DND-41 (cell line): ENCODE measurements at places on chromosomes 12 and 14.

DNA sequence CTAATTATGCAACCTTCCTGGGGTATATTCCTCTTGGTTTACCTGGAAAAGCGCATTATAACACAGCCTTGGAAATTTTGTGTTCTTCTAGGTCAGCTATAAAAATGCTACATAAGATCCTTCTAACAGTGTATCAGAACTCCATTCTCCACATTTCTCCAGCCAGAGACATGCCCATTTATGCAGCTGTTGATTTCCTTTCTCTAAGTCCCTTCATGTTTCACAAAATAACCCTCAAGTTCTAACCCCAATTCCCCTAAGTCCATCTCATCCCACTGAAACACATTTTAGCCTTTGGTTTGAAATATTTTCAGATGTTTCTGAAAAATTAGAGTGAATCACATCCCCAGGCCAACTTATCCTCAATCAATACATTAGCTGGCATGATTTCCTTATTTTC is 20.9 kb upstream of the HDAC7 start:
- H3K36me3 ChIP-seq = no peaks in the 10 kb centered on the region
- H3K27me3 ChIP-seq = peaks cover 16% of the 10 kb centered on the region

DNA sequence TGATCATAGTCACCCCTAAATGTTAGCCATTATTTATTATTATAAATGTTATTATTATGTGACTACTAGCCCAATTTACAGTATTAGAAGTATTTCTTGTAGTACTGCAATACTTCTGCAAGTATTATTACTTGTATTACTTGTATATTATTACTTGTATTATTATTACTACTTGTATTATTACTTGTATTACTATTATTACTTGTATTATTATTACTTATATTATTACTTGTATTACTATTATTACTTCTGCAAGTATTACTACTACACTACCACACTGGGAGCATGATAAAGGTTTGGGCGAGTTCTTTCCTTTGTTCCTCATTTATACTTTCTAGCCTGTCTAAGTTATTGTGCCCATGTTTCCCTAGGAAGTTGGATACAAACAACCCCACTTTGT is 67.9 kb downstream of the NOS1 start:
- no peak overlapping the region for H3K27ac ChIP-seq
- H3K4me1 ChIP-seq = no peaks in the 10 kb centered on the region
- H3K27me3 ChIP-seq = peaks cover 7% of the 10 kb centered on the region
- no peak overlapping the region for H3K4me3 ChIP-seq
- no peaks in the 10 kb centered on the region for H3K36me3 ChIP-seq

DNA sequence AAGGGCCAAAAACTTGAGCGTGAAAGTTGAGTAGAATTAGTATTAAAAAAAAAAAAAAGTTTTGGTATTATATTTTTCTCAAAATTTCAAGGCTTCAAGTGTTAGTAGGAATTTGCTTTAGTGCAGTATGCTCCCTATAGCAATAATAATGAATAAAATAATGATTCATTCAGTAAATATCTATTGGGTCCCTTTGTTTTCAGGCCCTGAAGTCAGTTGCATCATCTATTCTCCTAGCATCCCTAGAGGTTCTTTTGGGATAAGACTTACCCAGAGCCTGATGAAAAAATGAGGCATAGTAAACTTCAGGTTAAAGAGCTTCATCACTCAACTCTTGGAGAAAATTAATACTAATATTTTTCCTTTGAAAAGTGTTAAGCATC is 1.1 kb downstream of the KMT5A start:
- H3K27ac ChIP-seq = 0 out of 2 replicates have a peak overlapping the region, but pooled peaks have one; percentile 77
- peak overlapping the region; percentile 67 for H3K4me3 ChIP-seq
- peaks cover 51% of the 10 kb centered on the region for H3K4me1 ChIP-seq
- DNase-seq = no peak
- H3K36me3 ChIP-seq = peaks cover 4% of the 10 kb centered on the region; the same call in 1 of the 2 replicates

DNA sequence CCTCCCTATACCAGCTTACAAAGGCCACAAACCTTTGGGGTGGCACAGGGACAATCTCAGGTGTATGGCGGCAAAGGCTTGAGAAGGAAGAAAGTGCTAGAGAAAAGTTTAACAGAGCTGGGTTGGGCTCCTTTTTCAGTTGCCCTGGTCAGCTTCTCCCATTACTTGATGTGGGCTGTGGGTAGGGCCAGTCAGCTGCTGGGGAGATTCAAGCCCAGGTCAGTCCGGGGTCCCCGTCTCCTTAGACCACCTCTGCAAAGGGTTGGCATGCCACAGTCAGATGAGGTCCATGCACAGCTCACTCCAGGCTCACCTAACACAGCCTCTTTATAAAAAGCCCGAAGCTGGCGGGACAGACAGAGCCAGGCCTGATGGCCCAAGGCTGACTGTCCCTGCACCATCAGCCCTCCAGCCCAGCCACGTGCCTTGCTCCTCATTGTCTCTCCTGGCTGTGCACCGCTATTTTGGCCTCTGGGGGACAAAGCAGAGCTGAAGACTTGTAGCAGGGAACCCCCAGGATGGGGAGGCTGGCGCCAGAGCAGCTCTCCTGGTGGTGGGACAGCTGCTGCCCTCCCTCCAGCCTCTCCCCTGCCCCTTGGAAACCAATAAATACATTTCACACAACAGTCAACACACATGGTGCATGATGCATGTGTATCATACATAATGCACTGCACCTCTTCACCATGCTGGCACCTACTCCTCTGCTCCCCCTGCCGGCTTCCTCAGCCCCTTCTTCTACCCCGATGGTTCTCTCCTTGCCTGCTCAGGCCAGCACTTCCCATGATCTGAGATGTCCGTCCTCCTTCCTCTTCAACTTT is 61.7 kb upstream of the DDX11 start:
- no peak overlapping the region for H3K27ac ChIP-seq
- H3K4me1 ChIP-seq = no peaks in the 10 kb centered on the region
- no peaks in the 10 kb centered on the region for H3K36me3 ChIP-seq
- H3K4me3 ChIP-seq = no peak overlapping the region
- H3K27me3 ChIP-seq = no peaks in the 10 kb centered on the region

- no peak for DNase-seq
- H3K4me1 ChIP-seq = no peaks in the 10 kb centered on the region
- H3K27ac ChIP-seq = no peak overlapping the region
- no peak overlapping the region for H3K4me3 ChIP-seq
- no peaks in the 10 kb centered on the region for H3K36me3 ChIP-seq
- no peaks in the 10 kb centered on the region for H3K27me3 ChIP-seq
Observed at GRCh38 chr14:41446008-41446407, 160.7 kb upstream of the LRFN5 start.

- H3K27me3 ChIP-seq = no peaks in the 10 kb centered on the region
- no peak for DNase-seq
- no peak overlapping the region for H3K4me3 ChIP-seq
- no peaks in the 10 kb centered on the region for H3K36me3 ChIP-seq
- no peak overlapping the region for H3K27ac ChIP-seq
- no peaks in the 10 kb centered on the region for H3K4me1 ChIP-seq
Observed at GRCh38 chr14:92516344-92516965, 2.9 kb downstream of the RIN3 start.

DNA sequence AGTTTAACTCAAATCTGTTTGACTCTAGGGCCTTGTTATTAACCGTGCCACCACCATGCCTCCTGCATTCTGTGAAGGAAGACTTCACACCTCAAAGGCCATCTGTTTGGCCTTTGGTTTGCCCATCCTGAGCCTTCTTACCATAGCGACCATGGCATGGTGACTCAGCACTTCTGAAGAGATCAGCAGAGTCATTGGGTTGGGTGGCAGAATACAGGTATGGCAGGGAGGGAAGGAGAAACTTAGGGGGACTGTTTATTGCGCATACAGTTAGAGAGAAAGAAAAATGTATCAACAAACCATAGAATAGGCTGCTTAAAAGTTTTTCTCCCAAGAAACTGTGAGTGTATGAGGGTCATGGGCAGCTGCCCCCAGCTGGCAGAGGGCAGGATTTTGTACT is 49.2 kb downstream of the DAD1 start:
- DNase-seq = no peak
- no peak overlapping the region for H3K27ac ChIP-seq
- H3K4me1 ChIP-seq = no peaks in the 10 kb centered on the region
- peaks cover 46% of the 10 kb centered on the region for H3K27me3 ChIP-seq
- no peaks in the 10 kb centered on the region for H3K36me3 ChIP-seq

DNA sequence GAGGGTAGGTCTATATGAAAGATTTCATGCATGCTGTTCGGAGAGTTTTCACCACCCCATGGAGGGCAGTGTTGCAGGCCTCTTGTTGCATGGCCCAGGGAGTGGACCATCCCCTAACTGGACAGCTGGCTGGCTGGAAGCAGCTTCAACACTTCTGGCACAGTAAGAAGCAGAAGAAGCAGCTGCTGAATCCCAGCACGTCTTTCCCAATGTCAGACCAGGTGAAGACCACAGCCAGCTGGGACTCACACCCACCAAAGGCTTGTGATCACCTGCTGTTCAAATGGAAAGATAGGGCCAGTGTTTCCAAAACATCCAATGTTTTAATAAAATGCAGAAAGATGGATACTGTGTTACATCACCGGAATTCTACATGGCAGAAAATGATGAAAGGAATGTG is 1423.6 kb downstream of the AACS start:
- DNase-seq = no peak
- H3K4me3 ChIP-seq = no peak overlapping the region
- no peaks in the 10 kb centered on the region for H3K4me1 ChIP-seq
- H3K27ac ChIP-seq = no peak overlapping the region
- no peaks in the 10 kb centered on the region for H3K27me3 ChIP-seq

DNA sequence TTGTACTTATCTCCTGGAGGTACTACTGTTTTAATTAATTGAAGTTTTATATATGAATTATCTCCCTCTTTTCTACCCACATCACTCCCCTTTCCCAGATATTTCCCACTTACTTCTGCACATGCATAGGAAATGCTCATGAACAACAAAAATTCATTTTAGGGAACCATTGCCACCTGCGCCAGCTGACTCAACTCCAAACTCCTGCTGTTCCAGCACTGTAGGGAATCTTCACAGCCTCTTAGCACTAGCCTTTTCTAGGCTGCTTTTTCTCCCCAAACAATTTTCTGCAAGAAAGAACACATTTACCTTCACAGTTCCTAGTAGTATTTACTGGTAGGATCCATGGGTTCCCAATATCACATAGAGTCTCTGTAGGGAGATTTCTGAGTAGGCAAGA is 268.4 kb downstream of the LRFN5 start:
- H3K27me3 ChIP-seq = no peaks in the 10 kb centered on the region
- H3K36me3 ChIP-seq = no peaks in the 10 kb centered on the region

DNA sequence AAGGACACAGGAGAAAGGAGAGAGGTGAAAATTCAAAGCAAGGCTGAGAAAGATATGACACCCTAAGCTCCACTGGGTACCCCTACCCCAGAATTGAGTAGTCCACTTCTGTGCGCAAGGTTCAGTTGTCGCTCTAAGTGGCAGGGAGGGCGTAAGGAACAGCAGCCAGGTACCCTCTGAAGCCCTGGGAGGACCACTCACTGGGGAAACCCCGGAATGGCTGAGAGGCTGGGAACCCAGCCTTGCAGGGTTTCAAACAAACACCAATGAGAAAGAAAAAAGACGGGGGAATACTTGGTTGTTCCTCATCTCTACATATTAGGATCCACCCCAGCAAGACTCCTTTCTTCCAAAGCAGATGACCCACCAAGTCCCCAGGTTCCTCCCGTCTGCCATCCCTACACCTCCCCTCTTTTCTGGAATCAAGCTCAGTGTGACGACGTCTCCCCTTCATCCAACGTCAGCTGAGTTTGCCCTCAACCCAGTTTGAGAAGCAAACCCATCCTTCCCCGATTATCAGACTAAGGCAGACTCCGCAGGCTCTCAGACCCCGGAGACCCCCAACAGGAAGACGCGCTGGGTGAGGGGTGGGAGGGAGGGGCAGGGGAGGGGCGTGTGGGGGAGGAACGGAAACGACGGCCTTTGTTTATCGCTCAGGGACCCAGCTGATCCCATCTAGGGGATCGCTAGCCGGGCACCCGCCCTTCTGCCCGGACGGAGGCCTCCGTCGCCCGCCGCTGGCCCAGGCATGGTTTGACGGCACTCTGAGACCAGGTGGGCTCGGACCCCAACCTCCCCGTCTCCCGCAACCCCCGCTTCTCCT is 795 bp downstream of the LMBR1L start:
- peak overlapping the region; percentile 77 for H3K27ac ChIP-seq
- H3K27me3 ChIP-seq = no peaks in the 10 kb centered on the region
